Kidney epithelial cell (primary cell): ENCODE measurements at places on chromosomes 7 and 10. TPM values are rescaled to one million over a fixed set of nuclear protein-coding genes. Genes with fewer than 3 reads are reported as not detected.
A peak's percentile ranks its signal among the peaks of the same experiment; 100 is the strongest.

- no peak for DNase-seq
These were observed 2.8 kb downstream of the FKBP6 start for GRCh38 chr7:73330772-73331171.

DNA sequence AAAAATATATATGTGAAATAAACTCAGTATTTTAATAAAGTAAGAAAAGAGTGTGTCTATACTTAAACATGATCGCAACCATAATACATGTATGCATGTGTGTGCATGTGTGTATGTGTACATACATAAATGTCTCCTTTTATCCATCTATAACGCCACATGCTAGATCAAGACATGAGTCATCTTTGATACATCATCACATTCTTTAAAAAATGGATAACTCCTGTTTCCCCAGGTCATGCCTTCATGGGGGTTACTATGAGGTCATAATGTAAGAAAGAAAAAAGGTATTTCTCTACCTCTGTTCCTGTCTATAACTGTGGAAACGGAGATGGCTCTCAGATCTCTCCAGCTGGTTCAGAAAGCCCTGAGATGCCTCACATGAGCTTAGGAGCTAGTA is 41.2 kb downstream of the LSMEM1 start:
- DNase-seq: no peak

DNA sequence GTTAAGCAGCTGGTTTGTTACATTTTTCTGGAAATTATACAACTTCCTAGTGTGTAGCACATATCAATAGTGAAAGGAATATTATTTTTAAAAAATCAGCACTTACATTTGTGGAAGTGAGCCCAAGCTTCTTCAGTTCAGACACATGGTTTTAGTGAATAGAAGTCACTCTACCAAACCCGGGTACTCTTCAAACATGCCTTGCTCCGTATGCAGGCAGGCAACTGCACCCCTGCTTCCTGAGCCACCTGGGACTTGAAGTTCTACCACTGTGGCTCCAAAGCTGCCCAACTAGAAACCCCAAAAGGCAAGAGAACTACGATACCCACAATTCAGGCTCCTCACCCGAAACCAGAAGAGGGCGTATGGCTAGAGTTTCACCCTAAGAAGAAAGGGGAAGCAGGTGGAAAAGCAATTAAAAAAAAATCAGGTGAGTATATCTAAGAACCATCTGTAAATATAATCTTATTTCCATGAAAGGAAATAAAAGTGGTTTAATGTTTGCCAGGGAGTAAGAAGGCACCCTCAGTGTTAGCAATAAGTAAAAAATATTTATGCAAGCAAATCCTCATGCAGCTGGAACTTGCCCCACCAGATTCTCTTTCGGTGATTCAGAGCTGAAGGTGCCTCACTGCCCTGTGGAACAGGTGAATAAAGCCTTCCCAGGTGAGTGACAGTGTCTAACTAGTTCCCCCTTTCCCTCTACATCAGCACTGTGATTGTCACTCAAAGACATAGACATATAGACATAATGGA is at the start of gene MACC1:
Gene MACC1, minus strand, starts transcription at position 192 of the 756 bp plus-strand sequence. CDS start 55,522 bp downstream, outside the sequence.
- peak; percentile 53 for DNase-seq

DNA sequence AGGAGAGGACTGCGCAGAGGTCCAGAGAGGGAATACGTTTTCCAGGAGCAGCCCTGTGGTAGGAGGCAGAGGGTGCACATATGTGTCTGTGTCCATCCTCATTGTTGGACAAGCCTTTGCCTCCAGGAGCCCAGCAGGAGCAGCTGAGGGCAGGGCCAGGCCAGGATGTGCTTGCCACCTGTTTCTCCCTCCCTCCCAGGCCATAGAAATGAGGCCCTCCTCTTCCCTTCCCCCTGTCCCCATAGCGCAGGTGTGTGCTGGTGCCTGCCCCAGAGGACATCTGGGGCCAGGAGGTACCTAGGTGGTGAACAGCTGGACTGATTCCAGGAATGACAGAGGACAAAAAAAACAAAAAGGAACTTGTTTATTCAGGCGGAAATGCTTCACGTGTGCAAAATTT is 10.5 kb upstream of the CXCL12 start:
- no peak for DNase-seq

- no peak for DNase-seq
These were observed 23.4 kb downstream of the VWA2 start for GRCh38 chr10:114262496-114262895.

- no peak for DNase-seq
These were observed 570.4 kb upstream of the ANKRD30A start for GRCh38 chr10:36555036-36555435.

The HOXA10 gene
- total RNA-seq: 29.1 and 30.9 TPM in 2 replicates
